ENCODE measurements at places on chromosomes 6 and 20. TPM values are rescaled to one million over a fixed set of nuclear protein-coding genes. Genes with fewer than 3 reads are reported as not detected.

Gene ABRACL
- 5.2 TPM for total RNA-seq

Gene LRFN2
- not detected for total RNA-seq

Gene DNAAF9
- total RNA-seq = 13.4 TPM

Gene SAMD3
- not detected for total RNA-seq

Gene PROCR
- 108 TPM for total RNA-seq

Gene SLC22A7
- total RNA-seq = not detected

Gene NKAIN2
- not detected for total RNA-seq

Gene MAVS
- total RNA-seq = 15.5 TPM

Gene MYB
- not detected for total RNA-seq

Gene PPP1R16B
- 183 TPM for total RNA-seq

Gene BANF2
- not detected for total RNA-seq

Gene ASIP
- not detected for total RNA-seq

Gene NRSN1
- total RNA-seq = not detected

Gene CPNE5
- 4.2 TPM for total RNA-seq

Gene RNF182
- 0.09 TPM for total RNA-seq

Gene SALL4
- 0.09 TPM for total RNA-seq

Gene MAS1L
- not detected for total RNA-seq

Gene MLN
- not detected for total RNA-seq

Gene CLPSL2
- total RNA-seq = not detected

Gene TMEM244
- total RNA-seq = not detected

Gene KIF25
- not detected for total RNA-seq

Gene THEMIS
- not detected for total RNA-seq

Gene RCAN2
- under 0.01 TPM for total RNA-seq

Gene SNPH
- total RNA-seq = 0.54 TPM

Gene COL9A1
- not detected for total RNA-seq

Gene TCP1
- 350 TPM for total RNA-seq

Gene RIPPLY2
- 0.17 TPM for total RNA-seq
